ENCODE measurements at places on chromosomes 11 and 22.

DNA sequence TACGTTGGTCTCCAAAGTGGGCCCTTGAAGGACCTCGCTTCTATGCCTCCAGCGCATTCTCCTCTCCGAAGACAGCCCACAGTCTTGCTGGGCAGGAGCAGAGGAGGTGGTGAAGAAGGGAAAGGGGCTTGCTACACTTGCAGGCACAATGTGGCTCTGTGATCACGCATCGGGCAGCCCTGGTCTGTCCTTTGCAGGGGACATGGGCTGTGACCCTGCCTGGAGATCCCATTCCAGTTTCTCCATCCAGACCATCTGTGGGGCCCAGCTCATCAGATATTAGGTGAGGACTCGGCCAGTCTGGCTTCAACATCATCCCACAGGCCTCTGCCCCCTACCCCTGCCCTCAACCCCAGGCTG, 810 bp downstream of the APOA1 start:
- no peak for DNase-seq

DNA sequence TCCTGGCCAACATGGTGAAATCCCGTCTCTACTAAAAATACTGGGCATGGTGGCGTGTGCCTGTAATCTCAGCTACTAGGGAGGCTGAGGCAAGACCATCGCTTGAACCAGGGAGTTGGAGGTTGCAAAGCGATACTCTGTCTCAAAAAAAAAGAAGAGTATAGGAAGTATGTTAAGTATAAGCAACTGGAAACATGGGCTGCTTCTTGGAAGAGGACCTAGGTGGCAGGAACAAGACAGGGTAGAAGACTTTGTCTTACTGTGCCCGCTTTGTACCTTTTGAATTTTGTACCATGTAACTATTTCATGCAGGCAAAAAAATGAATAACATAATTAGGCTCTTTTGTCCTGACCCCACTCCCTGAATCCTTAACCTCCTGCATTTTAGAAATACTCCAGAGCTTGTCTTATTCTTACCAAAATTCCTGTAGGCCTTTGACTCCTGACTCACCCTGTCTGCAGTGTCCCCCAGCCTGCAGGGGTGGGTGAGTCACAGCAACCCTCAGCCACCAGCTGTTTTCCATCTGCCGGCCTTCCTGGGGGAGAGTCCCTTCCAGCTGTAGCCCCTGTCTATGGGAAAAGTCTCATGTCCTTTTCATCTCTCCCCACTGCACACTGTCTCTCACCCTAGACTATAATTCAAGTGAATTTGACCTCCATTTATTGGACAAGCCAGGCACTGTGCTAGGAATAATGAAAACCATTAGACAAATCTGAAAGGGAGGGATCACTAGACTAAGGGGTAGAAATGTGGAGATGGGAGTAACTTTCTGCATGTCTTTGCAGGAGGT, 41.8 kb downstream of the TXN2 start:
- no peak for DNase-seq

- DNase-seq: no peak
Measured at GRCh38 chr11:67463680-67464410, 5.2 kb downstream of the TMEM134 start.

DNA sequence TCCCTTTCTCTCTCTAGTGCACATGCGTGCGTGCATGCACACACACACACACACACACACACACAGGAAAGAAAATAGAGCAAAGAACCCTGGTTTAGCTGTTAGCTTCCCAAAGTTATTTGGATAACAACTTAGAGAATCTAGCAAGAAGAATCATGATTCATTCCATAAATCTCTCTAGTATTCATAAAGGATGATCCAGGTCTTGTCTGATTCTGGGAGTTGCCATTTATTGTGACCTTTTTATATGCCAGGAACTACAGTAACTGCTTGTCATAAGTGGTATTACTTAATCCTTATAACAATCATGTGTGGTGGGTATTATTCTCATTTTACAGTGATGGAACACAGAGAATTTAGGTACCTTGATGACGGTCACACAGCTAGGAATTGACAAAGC, 141.5 kb upstream of the MTMR2 start:
- DNase-seq: no peak

DNA sequence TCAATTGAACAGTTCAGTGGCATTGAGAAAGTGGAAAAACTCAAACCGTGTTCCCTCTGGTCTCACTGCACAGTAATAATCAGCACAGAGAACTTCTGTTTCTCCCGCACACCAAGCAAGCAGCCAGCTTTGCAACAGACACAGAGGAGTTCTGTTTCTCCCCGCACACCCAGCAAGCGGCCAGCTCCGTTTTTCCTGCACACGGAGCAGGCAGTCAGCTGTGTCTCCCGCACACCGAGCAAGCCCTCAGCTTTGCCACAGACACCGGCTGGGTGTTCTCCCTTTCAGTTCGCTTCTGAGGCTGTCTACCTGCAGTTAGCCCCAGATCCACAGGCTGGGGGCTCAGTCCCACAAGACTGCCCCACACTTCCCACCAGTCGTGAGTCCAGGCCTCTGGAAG, 9.9 kb upstream of the TALDO1 start:
- no peak for DNase-seq

- no peak for DNase-seq
Measured at GRCh38 chr11:108788565-108789199, 123.8 kb downstream of the DDX10 start.

- DNase-seq: no peak
Measured at GRCh38 chr11:74278721-74279161, 32.7 kb downstream of the P4HA3 start.

GRCh38 chr11:70859180-70859579, 393.2 kb downstream of the SHANK2 start:
- DNase-seq: no peak

- DNase-seq: no peak
Measured at GRCh38 chr11:95567685-95568084, 221.9 kb downstream of the FAM76B start.

DNA sequence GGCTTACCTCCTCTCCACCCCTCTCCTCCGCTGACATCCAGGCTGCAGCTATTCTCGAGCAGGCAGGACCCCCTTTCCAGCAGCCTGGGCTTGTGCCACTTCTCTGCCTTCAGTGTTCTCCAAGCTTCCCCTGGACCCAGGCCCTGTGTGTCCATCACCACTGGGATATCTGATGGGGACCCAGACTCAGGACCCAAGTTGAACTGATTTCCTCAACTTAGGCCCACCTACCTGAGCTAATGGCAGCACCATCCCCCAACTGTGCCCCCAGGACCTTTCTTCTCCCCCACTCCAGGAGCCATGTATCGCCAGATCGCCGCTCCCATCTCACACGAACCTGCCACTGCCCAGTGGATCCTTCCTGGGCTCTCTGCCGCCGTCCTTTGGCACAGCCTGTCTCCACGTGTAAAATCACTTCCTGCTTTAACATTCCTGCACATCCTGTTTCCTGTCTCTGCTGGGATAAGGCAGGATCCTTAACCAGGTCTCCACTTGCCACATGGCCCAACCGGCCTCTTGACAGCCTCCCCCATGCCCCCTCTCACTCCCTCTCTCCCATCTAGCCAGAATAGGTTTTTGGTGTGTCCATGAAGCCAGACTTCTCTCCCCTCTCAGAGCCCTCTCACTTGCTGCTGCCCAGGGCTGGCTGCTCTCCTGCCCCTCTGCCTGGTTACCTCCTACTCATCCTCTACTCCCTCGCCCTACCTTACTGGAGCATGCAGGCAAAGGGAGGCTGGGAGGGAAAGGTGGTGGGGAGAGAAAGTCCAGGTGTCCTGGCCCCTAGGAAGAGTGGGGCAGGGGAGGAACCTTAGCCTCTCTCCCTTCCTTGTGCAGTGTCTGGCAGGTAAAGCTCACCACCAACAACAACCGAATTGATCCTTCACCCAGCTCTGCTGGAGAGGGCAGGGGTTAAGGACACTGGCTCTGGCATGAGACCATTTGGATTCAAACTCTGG, 9.4 kb downstream of the SPATA19 start:
- DNase-seq: no peak

DNA sequence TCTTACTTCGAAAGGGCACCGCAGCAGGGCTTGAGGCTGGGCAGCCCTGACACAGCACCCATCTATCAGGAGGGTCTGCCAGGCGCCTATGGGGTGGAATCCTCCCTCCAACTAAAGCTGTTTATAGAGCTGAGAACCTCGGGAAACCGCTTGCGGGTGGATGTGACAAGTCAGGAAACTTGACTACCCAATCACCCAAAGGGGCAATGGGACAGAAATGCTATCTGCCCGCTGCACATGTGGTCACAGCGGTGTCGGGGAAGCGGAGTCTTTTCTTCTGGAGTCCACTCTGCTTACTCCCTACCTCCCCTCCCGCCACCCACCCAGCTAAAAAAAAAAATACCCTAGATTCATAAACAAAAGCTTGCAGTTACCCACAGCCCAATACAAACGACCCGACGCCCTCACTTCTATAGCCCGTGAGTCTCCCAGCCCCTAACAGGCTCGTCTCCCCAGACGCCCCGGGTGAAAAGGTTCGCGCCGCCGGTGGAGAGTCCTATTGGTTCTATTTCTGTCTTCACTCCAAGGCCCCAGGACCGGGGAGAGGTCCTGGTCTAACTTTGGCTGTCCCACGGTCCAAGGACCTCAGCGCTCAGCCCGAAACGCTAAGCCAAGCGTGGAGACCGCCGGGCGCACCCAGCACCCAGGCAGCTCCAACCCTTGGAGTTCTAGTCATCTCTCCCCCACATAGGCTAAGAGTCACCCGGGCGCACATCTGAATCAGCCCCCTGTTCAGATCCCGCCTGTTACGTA, 1.4 kb downstream of the TRPC6 start:
- DNase-seq: no peak

DNA sequence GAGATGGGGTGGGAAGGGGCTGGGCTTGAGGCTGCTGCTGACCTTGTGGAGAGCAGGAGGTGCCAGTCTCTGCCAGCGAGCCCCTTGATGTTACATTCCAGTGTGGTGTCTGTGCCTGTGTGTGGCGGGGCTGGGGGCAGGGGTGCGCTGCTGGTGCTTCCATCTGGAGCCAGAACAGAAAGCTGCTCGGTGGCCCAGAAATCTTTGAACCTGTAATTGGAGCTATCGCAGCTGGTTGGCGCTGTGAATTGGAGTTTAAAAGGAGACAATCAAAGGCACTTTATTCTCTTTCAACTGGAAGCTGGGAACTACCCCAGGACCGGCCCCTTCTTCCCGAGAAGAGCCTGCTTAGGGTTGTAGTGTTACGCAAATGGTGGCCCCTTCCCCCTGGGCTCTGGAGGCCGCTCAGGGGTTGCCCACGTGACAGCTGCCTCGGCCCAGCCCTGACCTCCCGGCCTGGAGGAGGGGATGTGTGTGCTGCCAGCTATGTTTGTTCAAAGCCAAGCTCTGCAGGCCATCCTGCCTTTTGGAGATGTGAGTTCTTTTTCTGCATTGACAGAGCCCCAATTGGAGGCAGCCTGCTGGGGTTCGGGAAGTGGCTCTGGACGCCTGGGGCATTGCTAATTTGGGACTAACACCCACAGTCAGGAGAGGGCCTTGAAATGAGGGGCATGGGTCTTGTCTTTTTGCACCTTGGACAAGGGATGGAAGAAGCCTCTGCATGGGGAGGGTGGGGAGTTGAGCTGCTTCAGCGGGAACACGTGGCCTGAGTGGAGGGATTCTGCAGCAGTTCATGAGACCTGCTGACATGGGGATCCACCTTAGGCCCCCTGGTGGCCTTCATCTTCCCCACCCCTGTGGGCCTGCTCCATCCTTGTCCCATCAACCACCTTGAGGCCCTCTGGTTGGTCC, 14.0 kb upstream of the ARSA start:
- no peak for DNase-seq
